T-helper 22 cell (primary cell): ENCODE measurements at places on chromosomes 13 and 19.

DNA sequence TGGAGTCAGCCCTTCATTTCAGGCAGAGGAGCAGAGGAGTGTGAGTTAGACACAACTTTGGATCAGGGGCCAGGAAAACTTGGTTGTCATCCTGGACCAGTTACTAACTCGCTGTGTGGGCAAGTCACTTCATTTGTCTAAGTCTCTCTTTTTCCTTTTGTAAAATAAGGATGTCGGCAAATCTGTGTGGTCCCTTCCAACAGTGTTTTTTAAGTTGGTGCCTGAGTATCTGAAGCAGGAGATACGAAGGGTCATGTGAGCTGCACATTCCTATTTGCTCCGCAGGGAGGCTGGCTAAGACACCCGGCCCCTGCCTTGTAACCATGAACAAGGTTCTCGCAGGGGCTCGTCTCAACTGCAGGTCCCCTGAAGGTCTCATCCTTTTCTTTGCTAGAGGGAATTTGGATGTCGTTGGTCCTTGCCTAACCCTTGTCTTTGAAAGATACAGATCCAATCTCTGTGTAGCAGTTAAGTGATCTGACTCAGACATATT, 64.3 kb downstream of the LRCH1 start:
- DNase-seq, result no peak

DNA sequence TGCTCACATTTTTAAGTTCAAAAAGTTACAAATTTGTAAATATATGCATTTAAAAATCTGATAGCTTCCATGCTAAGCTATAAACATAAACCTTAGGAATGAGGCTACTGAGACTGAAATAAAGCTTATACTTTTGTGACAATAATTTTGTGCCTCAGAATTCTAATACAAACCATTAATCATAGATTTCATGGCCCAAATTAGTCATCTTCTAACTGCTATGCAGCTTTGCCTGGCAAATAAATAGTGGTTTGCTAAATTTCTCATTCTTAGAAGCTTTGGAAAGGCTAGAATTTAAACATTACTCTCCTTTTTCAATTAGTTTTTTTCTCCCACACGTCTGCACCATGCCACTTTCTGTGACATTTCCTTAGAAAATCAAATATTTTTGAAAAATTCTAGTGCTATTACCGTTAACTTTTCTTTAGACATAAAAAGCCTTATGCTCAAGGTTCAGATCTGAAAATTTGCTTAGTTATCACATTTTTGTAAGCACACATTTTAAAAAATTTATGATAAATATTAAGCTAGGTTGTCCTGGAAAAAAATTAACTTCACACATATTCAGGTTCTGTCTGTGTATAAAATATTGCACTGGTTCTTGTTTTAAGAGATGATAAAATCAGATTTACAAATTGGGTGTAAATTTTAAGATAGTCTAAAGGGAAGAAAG, 46.9 kb downstream of the FNDC3A start:
- DNase-seq, result no peak

GRCh38 chr19:10852941-10853340, 4.7 kb downstream of the C19orf38 start:
- no peak for DNase-seq

GRCh38 chr19:55672418-55672817, 2.6 kb upstream of the EPN1 start:
- no peak for DNase-seq

GRCh38 chr13:71712988-71713653, 153.9 kb downstream of the DACH1 start:
- DNase-seq, result no peak

DNA sequence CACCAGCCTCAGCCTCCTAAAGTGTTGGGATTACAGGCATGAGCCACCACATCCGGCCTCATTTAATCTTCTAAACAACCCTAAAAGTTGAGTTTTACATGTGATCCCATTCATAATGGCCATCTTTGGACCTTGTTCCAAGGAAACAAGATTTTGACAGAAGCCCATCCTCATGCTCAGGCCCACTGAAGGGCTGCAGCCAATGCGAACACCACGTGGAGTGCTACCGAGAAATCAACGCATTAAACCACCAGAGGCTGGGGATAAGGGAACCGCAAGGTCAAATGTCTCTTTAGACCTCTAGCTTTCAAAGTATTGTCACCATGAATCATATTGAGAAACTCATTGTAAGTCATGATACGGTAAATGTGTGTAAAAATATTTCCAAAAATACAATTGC, 49.4 kb upstream of the DOCK9 start:
- DNase-seq, result no peak

- DNase-seq, result no peak
These were observed 543.3 kb upstream of the SPRY2 start for GRCh38 chr13:80884056-80884785.

GRCh38 chr19:19524053-19524452, 4.7 kb upstream of the YJEFN3 start:
- no peak for DNase-seq

GRCh38 chr19:48966541-48967345, 1.6 kb downstream of the FTL start:
- no peak for DNase-seq

DNA sequence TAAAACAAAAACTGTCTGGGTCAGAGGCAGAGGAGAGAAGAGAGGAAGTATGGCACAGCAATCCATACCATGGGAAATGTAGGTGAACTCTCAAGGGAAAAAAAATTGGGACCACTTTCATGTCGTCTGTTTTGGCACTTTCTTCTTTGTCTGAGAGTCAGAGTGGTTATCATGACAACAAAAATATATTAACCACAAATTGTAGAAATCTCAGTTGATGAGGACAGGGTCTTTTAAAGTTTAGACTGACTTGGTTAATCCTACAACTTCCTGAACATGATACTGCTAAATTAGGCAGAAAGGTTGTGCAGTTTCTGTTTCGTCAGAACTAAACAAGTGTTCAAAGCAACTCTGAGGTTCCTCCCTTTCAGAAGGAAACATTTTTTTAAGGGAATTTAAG, 15.2 kb downstream of the KLF5 start:
- DNase-seq, result no peak

DNA sequence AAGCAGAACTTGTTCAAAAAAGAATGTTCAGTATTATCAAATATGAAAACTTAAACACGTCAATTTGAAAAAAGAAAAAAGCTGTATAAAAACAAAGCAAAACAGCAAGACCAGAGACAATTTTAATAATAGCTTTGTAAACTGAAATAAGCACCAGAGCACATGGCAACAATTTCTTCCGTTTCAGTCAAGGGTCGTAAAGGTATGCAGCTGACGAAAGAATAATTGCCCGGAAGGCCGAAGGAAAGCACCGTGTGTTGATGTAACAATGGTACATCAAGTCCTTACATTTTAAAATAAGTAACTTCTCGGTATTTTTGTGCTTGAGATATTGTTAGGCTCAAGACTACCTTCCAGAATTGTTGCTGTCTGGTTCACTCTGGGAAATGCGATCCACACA, 1.7 kb downstream of the PROSER1 start:
- no peak for DNase-seq

DNA sequence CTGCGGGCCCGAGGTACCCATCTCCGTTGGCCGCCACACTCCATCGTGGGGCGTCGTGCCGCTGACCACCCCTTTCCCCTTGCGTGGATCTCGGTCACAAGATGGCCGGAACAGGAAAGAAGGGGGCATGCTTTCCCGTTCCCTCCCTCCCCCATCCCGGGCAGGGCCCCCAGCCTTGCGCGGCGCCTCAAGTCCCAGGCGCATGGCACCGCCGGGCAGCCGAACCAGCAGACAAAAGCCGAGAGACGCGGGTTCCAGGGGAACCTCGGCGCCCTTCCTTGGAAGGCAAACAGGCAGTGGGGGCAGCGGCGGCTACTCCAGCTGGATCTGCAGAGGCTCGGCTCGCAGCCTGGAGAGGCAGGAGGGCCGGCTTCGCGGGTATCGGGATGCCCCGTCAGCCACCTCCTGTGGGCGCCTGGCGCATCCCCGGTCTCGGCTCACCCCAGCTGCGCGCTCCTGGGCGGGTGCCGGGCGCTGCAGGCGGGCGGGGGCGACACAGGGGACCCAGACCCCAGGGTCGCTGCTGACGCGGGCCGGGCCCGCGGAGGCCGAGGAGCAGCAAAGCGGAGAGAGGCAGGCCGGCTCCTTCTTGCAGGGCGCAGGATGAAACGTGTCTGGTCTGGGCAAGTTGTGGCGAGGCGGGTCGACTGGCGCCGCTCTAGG, 439 bp downstream of the DZIP1 start:
- no peak for DNase-seq

GRCh38 chr13:27968316-27969081, 616 bp downstream of the CDX2 start:
- no peak for DNase-seq

GRCh38 chr19:47099576-47100050, 14.0 kb downstream of the ZC3H4 start:
- DNase-seq, result no peak

DNA sequence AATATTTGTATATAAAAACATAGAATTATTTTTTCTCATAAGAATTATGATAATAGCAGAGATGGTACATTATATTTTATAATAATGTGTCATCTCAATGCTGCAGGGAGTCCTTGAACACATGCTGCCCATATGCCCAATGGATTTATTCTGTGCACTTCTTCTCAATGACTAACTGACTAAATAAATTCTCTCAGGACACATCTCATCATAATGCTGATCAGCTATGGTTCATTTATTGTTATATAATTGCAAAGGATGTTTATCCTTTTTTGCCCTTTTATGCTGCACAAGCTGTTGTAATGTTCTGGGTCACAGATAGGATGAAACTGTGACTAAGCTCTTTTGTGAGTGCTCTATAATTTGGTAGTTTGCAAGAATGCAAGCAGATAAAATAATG, 1273.3 kb upstream of the ATXN8OS start:
- DNase-seq, result no peak

DNA sequence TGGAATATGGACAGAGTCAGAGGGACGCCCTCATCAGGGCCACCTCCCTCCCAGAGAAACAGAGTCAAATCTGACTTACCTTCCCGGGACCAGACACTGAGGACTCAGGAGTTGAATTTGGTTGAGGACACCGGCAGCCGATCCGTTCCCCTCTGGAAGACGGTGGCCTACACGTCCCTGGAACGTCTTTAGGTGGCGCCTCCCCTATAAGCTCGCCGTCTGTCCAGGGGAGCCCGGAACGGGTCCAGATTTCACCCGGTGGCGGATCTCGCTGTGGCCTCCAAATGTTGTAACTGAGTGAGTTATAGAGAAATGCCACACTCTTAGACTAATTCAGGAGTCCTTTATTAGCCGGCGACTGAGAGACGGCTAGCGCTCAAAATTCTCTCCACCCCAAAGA, 9.0 kb downstream of the TNFSF14 start:
- no peak for DNase-seq

DNA sequence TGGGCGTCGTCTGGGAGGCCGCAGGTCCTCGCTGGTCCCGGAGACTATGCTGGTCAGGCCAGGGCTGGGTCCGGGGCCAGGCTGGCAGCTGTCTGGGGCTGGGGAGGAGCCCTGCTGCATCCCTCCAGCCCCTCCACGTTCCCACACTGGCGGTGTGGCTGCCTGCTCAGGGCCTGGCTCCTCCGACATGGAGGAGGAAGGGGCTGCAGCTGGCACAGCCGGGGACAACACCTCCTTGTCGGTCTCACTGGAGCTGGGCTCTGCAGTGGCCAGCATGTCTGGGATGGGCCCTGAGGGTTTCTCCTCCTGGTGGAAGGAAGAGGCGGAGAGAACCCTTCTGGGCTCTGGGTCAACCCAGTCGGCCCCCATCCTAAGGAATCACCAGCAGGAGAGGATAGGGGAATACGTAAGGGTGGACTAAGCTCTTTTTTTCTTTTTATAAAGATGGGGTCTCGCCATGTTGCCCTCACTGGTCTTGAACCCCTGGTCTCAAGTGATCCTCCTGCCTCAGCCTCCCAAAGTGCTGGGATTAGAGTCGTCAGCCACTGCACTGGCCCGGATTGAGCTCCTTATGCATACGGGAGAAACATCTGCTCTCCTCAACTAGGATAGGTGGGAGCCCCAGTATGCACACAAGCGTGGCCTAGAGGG, 806 bp downstream of the ZNF414 start:
- DNase-seq, result no peak

- no peak for DNase-seq
These were observed 767.4 kb downstream of the SLITRK6 start for GRCh38 chr13:85031771-85032170.

DNA sequence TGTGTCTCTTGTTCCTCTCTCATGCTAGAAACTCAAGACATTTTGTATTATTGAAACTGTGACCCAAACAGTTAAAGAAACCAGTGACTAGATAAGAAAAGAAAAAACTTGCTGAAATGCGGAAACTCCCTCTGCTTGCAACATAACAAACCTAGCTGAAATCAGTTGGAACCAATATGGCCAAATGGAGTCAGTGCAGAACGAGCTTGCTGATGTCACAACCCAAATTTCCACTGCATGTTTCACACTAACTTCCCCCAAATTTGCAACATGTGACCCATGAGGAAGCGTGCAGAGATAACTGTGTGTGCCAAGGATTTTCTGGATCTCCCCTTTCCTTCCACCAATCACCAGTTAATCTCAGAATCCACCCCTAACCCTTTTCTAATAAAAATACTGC, 208.0 kb downstream of the DLEU7 start:
- no peak for DNase-seq

DNA sequence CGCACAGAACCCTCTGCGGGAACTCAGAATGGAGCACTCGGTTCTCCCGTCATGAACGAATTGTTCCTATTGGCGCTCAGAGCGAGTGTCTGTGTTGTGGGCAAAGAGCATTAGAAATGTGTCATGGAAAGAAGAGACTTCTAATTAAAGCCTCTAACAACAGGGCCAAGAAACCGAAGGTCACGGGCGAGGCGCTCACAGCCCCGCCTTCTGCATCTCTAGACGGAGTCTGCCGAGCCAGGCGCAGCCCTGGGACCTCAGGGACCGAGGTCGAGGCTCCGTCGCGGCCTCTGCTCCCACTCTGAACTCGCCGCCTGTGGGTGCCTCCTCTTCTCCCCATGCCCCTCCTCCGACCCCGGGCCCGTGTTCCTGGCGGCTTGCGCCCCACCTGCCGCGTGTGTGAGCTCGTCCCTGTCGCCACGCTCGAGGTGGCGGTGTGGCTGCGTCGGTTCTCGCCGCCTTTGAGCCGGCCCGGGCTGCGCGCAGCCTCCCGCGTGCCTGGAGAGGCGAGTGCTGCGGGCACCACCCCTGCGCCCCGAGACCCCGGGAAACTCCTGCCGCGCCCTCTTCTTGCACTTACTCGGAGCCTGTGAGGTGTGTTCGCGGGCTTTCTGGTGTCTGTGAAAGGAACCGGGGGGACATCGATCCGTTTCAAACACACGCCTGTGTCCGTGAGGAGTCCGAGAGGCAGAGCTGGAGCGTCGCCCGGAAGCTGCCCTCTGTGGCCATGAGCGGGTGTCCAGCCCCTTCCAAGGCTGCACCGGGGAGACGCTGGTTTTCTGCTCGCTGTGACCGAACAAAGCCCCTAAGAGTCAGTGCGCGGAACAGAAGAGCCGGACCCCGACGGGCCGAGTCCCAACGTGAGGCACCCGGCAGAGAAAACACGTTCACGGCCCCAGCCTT, 45.4 kb upstream of the SPACA7 start:
- DNase-seq, result no peak

GRCh38 chr19:19525611-19526380, 2.9 kb upstream of the YJEFN3 start:
- no peak for DNase-seq

- DNase-seq, result no peak
These were observed 85.7 kb downstream of the SHISA2 start for GRCh38 chr13:25966086-25966485.
